Occipital lobe (tissue), 3 donors: ENCODE measurements at places on chromosomes 2 and 18.
A peak's percentile ranks its signal among the peaks of the same experiment; 100 is the strongest.

DNA sequence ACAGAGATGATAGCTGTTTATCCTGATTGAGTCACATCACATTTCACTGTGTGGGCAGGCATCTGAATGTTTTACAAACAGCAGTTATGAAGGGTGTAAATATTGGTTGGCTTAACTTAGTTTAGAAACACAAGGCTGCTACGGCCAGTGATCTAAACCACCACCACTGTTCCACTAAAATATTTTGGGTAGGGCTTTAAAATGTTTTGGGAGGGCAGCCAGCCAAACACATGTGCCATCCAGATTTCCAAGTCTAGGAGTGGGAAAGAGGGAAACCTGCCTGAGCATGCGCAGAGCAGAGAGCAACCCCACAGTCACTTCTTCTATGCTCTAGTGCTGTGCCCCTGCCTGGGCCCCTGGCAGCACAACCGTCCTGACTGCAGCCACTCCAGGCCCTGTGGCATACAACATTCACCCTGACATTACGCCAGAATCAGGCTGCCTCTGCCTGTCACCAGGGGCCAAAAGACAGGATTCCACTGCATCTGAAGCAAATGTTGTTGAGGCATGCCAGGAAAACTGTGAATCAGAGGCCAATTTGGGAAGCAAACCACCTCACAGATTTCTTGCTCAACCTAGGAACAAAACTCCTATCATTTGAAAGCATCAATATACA lies 74.8 kb upstream of the COL5A2 start:
- DNase-seq, result peak; percentile 9

- DNase-seq, result no peak
Observed at GRCh38 chr2:200438251-200438650, 71.6 kb downstream of the KCTD18 start.

DNA sequence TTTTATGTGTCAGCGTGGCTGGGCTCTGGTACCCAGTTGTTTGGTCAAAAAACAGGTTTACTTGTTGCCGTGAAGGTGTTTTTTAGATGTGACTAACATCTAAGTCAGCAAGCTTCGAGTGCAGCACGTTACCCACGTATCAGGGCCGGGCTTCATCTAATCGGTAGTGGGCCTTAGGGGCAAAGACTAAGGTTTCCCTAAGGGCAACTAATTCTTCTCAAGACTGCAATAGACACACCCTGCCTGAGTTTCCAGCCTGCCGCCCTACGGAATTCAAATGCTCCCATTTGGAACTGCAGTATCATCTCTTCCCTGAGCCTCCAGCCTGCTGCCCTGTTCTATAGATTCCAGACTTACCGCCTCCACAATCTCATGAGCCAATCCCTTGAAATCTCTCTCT lies 27.7 kb downstream of the FHL2 start:
- DNase-seq, result no peak

GRCh38 chr18:55544014-55544413 lies 44.0 kb downstream of the TCF4 start:
- DNase-seq, result no peak

DNA sequence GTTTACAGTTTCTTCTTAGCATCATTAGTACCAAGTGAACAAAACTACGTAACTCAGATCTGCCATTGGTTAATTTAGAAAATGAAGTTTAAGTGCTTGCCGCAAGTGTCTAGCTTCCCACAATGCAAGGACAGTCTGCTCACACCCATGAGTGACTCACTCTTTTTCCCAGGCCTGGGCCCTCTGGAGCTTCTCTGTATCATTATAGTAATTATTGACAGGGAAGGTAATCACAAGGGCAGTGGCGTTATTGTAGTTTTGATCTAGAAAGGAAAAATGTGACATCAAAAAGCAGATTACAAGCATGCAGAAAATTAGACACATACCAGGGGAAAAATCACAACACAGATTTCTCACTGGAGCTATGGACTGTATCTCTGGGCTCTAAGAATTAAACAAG lies 38.5 kb downstream of the NPC1 start:
- no peak for DNase-seq

DNA sequence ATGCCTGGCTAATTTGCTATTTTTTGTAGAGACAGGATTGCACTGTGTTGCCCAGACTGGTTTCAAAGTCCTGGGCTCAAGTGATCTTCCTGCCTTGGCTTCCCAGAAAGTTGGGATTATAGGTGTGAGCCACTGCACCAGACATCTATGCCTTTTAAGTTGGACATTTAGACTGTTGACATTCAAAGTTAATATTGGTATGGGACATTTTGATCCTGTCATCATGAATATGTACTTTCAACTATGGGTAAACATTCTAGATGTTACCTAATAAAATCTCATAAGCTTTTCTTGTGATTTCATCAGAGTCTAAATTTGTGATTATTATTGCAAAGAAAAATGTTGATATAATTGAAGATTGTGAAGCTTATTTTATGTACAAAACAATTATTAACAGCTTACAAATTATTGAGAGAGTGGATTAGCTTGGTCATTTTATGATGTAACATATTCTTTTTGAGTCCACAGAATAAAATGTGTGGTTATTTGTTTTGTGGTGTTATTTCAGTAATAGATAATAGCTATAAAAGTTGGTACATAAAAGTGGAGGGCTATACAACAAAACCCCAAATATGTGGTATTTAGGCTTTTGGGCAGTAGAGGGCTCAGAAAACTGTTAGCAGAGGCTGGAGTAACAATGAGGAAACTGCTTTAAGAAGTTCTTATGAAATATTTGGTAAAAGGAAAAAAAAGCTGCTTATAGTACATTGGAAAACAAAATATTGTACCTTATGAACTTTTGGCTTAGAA lies 41.4 kb downstream of the STARD6 start:
- DNase-seq, result no peak

DNA sequence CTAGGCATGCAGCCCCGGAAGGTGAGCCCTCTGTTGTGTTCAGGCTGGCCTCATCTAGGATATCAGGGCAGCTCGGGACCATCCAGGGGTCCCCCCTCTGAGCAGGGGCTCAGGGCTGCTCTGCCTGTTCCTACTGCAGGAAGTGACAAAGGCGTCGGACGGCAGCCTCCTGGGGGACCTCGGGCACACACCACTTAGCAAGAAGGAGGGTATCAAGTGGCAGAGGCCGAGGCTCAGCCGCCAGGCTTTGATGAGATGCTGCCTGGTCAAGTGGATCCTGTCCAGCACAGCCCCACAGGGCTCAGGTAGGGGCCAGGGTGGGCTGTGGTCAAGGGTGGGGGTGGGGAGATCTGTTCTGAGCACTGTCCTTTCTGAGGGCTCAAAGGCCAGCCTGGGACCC lies 13.1 kb downstream of the KCNIP3 start:
- DNase-seq, result no peak

DNA sequence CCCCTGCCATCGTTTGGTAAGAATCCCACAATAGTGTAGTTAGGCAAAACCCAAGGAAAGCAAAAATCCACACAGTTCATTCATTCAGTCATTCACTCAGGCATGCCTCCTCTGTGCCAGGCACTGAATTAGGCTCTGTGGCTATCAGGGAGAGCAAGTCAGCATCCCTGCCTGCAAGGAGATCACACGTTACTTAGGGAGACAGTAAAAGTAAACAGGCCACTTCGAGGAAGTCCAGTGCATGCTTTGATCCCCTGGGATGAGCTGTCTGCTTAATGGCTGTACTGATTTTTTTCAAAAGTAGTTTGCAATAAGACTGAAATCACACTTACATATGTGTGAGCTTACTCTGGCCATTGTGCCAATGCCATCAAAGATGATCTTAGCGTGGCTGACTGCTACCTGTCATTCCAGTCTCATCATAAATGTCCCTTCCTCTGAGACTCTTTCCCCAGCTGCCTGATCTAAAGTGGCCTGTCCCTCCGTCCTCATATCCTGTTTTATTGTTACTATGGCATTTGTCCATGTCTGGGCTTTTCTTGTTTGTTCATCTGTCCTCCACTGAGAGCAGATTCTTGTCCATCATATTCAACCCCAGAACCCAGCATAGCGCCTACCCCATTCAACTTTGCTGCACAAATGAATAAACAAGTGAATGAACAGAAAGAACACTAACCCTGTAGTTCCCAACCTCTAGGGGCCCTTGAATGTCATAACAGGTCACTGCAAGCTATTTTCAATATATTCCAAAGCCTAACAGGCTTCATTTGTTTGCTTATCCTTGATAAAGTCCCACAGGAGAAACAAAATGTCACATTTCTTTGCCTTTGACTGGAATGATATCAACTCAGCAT lies 84.1 kb downstream of the GALNT14 start:
- DNase-seq, result no peak

DNA sequence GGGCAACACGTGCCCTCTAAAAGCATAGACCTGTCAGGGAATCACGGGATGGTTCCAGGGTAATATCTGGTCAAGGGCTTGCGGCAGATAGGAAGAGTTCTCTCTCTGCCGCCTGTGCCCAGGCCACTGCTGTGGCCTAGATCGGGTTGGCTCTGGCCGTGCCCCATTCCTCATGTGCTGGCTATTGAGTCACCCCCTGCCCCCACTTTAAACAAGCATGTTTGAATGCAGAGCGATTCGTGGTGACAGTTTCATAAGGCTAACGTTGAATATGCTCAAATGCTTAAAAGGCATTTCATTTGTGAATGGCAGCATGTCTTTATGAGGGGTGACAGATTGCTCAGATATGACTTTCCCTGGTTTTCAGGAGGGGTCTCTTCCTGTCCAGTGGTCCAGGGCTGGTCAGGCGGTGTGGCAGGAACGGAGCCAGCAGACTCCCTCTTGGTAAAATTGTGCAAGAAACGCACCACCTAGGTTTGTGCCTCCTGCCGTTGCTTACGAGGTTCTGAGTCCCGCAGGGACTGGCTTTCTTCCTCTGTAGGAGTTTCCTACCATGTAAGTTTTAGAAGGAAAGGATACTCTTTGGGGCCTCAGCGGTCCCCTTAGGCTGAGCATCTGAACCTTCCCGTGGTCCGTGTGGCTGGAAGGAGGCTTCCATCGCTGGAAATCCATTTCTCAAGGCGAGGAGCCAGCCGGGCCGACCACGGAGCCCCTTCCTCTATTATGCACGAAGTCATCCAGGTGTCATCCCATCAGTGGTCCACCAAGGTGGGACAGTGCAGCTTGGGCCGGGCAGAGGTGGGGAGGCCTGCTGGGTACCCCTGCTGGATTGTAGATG lies 50.2 kb downstream of the AGAP1 start:
- no peak for DNase-seq

DNA sequence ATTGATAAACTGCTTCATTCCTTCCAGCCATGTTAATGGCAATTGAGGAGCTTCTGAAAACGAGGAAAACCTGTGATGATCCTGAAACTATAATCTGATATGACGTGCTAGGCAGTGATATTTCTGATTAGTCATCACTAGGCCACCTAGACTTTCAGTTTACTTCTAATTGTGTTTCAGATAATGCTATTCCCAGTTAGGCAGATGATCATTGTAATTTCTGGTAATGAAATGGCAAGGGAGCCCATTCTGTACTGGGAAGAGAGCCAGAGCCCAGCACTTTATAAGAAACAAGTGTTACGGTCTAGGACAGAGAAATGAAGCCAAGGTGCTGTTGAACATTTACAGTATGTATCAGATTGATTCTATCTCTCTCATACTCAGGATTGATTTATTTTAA lies 106.2 kb downstream of the CPO start:
- DNase-seq, result no peak

DNA sequence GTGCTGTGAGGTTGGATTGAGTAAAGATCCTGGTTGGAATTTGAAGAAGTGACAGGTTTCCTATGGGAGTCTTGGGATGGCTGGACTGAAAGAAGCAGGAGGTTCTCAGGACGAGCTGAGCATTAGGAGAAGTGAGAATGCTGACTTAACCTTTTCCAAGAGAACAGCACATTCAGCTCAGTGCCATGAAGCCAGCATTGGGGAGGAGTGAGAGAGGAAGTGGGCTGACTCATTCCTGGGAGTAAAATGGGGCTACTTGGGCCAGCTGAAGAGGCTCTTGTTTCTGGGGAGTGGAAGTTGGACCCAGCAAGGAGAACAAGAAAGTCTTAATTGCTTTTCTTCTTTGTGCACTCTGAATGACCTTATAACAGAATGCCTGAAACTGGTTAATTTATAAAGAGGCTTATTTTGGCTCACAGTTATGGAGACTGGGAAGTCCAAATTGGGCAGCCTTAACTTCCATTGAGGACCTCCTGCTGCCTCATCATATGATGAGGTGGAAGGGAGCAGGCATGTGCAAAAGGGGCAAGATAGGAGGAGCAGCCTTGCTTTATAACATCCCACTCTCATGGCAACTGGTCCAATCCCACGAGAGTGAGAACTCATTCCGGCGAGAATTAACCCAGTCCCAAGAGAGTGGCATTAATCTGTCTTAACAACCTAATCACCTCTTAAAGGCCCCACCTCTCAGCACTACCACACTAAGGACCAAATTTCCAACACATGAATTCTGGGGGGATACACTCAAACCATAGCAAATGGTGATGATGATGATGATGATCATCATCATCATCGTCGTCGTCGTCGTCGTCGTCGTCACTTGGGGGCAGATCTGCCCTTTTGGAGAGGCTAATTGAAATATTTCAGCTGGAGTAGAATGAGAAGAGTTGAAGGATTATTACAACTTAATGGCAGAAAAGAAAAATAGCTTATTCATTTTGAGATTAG lies 26.1 kb downstream of the DGUOK start:
- DNase-seq, result no peak

DNA sequence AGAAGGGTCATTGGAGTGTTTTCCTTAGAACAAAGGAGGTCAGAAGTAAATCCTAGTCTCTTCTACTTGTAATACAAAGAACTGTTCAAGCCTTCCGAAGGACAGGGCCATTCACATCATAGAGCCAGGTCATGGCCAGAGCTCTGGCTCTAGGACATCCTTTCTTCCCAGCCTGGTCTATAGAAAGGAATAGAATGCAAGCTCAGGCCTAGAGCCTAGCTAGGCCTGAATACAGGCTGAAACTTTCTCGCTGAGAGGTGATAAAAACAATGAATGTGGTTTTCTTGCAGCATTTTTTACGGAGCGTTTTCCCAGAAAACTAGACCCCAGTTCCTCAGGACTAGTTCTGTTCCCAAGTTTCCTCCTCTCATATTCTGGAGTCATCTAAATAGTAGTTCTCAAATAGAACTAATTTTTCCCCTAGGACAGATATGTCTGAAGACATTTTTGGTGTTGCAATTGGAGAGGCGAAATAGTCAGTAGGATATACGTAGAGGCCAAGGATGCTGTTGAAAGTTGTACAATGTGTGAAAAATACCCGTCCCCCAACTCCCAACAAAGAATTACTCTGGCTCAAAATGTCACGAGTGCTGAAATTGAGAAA lies 6.8 kb downstream of the UGT1A6 start:
- DNase-seq, result no peak

DNA sequence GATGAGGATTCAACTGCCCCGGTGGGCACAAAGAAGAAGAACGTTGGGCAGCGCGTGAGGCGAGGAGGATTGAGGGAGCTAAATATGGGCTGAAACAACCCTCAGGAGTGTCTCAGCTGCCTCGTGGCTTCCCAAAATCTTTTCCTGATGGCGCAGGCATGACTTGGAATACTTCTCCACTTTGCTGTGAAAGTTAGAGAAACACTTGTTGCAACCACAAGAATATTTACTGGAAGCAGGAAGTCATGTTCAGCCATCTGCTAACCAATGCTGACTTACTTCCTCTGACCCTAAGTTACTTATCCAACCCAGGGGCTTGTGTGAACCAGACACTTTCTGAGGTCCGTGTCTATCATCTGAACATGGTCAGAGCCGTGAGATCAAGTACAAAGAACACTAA lies 148.8 kb downstream of the ARL4C start:
- no peak for DNase-seq
